ENCODE measurements at places on chromosomes 3 and 15. TPM values are rescaled to one million over a fixed set of nuclear protein-coding genes. Genes with fewer than 3 reads are reported as not detected.

The GP9 gene
- total RNA-seq = not detected

The ACSBG1 gene
- not detected for total RNA-seq

The ZMYND10 gene
- not detected for total RNA-seq

The NR2C2 gene
- total RNA-seq = 79.1 TPM

Measured in thoracic aorta (tissue), 2 donors.